ENCODE measurements at places on chromosomes 12 and 14.

- DNase-seq = no peak
Observed at GRCh38 chr14:59265808-59266207, 77.3 kb downstream of the DAAM1 start.

- no peak for DNase-seq
Observed at GRCh38 chr14:104931304-104931770, 6.7 kb downstream of the PLD4 start.

- no peak for DNase-seq
Observed at GRCh38 chr14:64806862-64807495, 72.7 kb downstream of the SPTB start.

DNA sequence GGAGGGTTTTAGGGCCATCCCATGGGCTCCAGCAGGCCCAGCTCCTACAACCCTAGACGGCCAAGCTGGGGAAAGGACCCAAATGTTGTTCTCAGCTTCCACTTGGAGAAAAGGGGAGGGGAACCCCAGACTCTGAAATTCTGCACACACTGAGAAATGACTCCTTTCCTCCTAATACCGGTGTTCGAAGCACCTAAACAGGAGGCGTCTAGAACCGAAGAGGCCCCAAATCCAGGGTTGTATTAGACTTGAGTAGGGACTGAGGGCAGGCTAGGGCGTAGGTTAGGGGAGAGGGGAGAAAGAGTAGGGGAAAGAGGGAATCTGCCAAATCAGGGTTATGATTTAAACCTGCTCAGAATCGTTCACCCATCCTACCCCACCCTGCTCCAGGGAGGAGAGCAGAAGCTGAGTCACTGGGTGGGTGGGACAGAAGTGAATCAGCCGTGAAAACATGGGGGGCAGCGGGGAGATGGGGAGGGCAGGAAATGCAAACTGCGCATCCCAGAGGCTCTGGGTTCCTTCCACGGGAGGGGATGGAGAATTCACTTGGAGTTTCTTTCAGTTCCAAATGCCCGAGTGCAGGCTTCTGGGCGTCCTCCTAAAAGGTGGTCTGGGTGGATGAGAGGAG, 1.0 kb downstream of the IGFBP6 start:
- no peak for DNase-seq

DNA sequence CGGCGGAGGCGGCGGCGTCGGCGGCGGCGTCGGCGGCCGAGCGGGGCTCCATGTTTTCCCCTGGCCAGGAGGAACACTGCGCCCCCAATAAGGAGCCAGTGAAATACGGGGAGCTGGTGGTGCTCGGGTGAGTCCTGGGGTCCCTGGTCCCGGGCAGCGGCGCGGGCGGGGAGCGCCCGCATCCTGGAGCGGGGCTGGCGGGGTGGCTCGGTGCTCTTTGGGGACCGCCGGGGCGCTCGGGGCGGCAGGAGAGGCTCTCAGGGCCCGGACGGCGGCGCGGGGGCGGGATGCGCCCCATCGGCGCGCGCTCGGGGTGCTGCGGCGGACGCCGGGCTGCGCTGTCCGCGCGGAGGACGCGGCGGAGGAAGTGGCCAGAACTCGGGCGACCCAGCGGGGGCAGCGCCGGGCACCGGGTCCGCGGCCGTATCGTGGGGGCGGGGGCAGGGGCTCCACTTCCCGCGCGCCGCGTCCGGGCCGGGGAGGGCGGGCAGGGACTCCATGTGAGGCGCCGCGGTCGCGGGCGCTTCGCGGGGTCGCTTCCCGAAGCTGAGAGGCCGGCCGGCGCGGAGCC, 485 bp downstream of the PELI2 start:
- DNase-seq = no peak

DNA sequence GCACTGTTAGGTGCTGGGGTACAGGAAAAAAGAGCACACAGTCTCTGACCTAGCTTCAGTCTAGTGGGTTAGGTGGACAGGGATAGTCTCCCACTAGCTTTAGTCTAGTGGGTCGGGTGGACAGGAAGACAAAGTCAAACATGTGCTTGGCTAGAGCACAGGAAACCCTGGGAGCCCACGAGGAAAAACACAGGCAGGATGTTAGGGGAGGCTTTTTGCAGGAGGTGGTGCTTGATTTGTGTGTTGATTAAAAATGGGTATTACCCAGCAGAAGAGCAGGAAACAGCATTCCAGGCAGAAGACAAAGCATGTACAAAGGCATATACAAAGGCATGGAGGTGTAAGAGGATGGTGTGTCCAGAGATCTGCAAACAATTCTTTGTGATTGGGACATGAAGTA, 23.3 kb downstream of the SLC38A2 start:
- DNase-seq = no peak

DNA sequence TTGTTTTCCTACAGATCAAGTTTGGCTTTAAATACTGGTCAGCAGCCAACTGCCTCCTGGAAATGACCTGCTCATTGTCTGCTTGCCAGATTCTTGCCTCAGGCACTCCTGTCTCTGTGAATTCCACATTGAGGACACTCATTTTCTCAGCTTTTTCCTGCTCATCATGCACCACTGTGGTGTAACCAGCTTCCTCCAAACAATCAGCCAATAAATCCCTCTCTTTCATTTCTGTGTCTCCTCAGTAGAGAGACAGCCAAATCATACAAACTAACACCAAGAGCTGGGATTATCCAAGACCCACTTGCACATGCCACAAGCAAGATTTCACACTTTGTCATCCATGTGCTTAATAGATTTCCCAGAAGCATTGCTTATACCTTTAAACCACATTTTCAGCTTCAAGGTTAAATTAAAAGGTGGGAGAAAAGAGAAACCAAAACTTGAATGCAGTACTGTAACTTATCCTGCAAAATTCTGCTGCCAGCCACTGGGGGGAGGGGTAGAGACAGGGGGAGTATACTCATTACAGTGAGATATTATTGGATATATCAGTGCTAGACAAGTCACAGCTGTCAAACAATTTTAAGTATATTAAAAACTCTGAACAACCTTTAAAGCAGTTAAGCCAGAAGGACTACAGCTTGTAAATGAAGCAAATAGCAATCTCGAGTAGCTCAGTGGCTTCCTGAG, 105.0 kb downstream of the PPP2R5E start:
- no peak for DNase-seq

GRCh38 chr12:101670007-101670671, 27.3 kb upstream of the CHPT1 start:
- DNase-seq = peak; percentile 41

DNA sequence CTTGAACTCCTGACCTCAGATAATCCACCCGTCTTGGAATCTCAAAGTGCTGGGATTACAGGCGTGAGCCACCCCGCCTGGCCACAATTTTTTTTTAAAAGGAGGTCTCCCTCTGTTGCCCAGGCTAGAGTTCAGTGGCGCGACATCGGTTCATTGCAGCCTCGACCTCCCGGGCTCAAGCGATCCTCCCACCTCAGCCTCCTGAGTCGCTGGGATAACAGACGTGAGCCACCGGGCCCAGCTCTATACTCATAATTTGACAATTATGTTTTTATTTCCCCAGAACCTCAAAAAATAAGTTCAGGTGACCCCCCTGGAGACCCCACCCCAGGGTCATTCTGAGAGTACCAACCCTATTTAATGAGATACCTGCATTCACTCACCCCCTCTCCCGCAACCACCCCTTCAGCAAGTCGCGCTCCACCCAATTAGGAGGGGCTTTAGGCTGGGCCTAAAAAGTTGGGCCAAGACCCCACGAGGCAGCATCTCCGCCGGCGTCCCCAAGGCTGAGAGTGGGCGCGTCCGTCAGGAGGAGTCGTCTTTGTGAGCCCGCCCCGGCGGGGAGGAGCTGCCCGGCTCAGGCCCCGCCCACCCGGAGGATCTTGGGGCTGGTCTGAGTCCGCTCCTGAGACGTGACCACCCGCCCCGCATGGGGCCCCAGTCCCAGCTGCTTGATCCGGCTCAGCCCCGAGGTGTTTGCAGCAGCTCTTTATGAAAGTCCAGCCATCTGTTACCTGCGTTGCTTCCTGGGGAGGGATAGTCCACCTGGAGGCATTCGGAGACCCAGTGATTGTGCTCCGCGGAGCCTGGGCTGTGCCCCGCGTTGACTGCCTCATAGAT, at the start of gene ANKRD33:
Gene ANKRD33 (plus strand): TSS at position 628 of the 840 bp plus-strand sequence. CDS start 84 bp downstream, at position 712.
- DNase-seq = no peak

DNA sequence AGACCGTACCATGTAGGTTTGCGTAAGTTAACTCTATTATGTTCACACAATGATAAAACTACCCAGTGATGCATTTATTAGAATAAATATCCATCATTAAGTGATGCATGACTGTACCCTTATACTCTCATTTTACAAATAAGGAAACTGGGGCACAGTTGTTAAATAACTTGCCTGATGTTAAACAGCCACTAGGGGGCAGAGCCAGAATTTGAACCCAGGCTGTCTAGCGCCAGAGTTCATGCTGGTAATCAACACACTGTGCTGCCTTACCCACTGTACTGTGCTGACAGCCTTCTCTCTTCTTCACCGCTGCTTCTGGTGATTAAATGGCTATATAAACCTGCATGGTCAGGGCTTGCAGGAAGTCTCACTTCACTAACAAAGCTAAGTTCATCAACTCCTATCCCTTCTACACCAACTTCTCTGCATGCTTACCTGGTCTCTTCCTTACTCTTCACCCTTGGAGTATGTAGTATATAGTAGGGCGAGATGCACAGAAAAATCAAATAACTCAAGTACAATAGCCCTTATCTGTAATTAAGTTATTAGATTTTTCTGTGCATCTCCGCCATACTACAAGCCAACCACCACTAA, 43.6 kb upstream of the APPL2 start:
- no peak for DNase-seq

GRCh38 chr14:37056473-37056872, 115.9 kb downstream of the SLC25A21 start:
- DNase-seq = no peak

DNA sequence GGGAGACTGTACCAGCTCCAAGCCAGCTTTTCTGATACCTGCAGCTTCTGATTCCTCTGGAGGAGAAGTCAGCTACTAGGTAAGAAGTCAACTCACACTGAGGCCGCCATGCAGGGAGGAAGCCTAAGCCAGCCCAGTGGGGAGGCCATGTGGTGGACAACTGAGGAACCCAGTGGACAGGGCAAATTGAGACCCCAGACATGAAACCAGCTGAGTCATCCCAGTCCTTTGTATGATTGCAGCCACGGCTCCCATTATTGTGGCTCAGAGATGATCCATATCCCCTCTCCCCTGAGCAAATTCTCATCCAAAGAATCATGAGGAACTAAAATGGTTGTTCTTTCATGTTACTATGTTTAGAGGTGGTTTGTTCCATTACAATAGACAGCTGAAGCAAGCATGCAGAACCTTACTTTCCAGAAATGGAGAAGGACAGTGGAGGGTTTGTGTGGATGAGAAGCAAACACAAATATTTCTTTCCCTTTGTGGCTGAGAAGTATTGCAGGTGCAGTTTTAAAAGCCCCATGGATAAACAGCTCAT, 1147.3 kb upstream of the TMEM132C start:
- no peak for DNase-seq

DNA sequence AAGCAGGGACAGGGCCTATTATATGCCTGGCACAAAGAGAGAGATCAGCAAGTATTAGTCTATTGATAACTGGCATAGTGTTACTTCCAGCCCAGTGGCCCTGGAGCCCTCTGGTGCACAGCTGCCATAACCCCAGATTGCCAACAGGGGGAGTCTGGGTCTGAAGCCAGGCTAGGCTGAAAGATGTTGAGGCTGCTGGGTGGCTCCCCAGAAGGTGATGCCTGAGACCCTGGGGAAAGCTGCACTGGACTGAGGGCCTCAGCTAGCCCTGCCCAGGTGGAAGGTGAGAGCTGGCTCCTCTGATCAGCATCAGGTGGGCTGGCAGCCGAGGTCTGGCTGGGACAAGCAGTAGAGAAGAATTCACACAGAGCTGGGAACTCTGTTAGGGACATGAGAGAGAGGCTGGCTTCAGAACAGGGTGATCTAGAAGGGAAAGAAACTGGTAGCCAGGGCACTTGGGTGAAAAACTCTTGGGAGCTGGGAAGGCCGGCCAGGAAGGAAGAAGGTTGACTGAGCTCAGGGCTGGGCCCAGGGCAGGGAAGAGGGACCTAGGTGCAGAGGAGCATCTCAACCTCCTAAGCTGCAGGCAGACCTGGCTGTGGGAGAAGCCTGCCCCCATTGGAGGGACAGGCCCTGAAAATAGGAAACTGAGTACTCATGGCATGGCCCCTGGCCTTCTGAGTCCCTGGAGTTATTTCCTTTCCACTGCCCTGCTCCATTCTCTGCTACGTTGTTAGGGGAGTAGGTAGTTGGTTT, 3.9 kb downstream of the GZMH start:
- peak; percentile 50 for DNase-seq

DNA sequence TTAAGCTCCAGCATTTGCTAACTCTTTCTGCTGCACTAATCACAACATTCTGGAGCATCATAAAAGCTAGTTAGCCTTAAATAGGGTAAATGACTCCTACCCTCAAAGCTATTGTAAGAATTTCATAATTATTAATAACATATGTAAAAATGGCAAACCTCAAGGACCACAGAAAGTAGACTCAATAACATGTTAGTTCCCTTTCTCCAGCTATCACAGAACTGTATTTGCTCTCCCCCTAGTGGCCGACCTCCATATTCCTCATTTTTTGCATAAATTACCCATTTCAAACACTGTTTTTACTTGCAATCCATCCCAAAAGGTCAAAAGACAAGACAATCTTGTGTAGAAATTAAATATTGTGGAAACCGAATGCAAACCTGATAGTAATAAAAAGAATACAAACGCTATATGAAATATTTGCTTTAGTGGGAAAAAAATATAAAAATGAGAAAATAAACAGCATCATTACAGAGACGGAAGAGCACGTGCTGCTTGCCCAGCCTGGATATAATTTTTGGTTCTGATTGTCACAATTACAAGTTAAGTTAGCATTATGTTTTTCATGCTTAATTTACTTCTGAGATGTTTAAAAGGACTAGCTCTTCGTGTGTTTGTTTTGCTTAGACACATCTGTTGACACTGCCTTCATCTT, 97.9 kb downstream of the RERGL start:
- no peak for DNase-seq

DNA sequence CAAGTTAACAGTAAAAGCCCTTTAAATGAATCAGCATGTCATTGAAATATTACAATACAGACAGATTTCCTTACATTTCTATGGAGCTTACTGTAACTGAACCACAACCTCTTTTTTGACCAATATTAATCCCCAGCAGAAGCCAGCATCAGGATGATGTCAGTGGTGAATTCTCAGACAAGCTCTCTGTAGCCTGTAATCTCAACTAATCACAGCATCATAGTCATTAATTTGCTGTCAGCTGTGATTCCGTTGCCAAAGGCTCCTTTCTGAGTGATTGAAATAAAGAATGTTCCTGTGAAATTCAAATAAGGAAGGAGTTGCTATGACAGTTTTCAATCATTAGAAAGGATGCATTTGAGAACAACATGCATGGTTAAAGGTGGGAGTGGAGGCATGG, 323.1 kb downstream of the PDZRN4 start:
- DNase-seq = no peak

- no peak for DNase-seq
Observed at GRCh38 chr12:58804749-58805148, 115.6 kb downstream of the LRIG3 start.

GRCh38 chr12:122081083-122081696, 2.6 kb downstream of the MLXIP start:
- DNase-seq = no peak

DNA sequence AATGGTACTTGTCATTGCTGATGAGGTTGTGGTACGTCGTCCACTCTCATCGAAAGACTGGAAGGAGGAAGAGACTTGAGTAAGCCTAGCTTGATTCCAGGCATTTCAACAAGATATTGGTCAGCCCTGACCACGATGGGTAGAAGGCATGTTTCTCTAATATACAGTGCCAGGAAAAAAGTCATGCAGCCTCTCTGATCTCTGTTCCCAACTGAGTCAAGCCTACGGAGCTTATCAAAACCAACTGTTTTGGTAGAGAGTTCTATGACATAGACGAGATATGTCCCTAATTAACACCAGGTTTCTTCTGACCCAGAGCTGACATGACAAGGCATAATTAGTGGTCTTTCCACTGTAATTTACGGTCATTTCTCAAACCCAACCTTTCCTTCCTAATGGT, 58.5 kb downstream of the NIN start:
- no peak for DNase-seq
